LNCaP clone FGC (cell line): ENCODE measurements at places on chromosomes 3 and 15.

- no peak for DNase-seq
Observed at GRCh38 chr3:32288819-32289218, 50.3 kb downstream of the CMTM8 start.

GRCh38 chr15:73688455-73688854, 4.3 kb downstream of the CD276 start:
- no peak for DNase-seq

GRCh38 chr3:6326771-6327170, 534.1 kb upstream of the GRM7 start:
- no peak for DNase-seq

DNA sequence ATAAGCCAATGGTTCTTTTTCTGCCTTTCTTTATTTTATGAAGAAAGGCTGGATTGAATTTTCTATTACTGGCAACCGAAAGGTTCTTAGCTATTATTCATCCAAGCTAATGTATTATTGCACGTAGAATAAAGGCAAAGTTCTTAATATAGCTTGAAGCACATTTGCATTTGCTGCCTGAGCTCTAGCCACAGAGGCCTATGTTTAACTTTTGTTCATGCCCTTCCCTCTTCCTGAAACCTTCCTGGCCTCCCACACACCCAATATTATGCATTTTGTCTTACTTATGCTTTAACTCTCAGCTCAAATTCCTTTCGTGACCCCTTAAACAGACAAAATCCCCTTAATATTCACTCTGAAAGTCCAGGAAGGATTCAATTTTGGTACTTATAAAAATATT, 71.0 kb upstream of the ZNF280D start:
- no peak for DNase-seq

GRCh38 chr3:10272977-10273376, 19.8 kb downstream of the GHRL start:
- no peak for DNase-seq

- DNase-seq, result no peak
Observed at GRCh38 chr15:42058791-42059190, 35.6 kb downstream of the PLA2G4D start.

GRCh38 chr15:78343276-78344060, 3.3 kb downstream of the CRABP1 start:
- no peak for DNase-seq

- no peak for DNase-seq
Observed at GRCh38 chr3:173217127-173217526, 76.1 kb upstream of the SPATA16 start.

DNA sequence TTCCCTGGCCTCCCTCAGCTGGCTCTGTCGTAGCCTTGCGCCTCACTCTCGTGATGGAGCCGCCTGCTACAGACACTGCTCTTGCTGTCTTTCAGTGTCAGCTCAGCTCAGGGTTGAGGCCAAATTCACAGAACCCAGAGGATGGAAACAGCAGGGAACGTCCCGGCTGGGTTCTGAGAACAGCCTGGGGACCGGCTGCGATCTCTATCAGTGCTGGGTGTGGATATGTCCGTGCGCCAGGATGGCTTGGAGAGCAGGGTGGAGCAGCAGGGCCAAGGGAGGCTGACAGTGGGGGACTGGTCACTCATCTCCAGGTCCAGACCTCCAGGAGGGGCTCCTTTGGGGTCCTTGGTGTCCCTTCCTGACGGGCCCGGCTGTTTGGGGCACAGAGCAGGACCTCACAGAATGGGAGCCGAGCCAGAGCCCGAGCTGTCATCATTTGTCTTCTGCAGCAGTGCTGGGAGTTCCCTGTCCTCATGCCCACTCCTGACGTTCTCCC, 18.4 kb downstream of the KLF15 start:
- DNase-seq, result no peak

- no peak for DNase-seq
Observed at GRCh38 chr3:37712918-37713817, 148.5 kb upstream of the CTDSPL start.

- DNase-seq, result no peak
Observed at GRCh38 chr3:156617781-156618180, 56.6 kb upstream of the TIPARP start.

- DNase-seq, result no peak
Observed at GRCh38 chr3:12719541-12719940, 39.5 kb downstream of the TMEM40 start.

GRCh38 chr15:72474466-72474911, 359 bp downstream of the ARIH1 start:
- no peak for DNase-seq

DNA sequence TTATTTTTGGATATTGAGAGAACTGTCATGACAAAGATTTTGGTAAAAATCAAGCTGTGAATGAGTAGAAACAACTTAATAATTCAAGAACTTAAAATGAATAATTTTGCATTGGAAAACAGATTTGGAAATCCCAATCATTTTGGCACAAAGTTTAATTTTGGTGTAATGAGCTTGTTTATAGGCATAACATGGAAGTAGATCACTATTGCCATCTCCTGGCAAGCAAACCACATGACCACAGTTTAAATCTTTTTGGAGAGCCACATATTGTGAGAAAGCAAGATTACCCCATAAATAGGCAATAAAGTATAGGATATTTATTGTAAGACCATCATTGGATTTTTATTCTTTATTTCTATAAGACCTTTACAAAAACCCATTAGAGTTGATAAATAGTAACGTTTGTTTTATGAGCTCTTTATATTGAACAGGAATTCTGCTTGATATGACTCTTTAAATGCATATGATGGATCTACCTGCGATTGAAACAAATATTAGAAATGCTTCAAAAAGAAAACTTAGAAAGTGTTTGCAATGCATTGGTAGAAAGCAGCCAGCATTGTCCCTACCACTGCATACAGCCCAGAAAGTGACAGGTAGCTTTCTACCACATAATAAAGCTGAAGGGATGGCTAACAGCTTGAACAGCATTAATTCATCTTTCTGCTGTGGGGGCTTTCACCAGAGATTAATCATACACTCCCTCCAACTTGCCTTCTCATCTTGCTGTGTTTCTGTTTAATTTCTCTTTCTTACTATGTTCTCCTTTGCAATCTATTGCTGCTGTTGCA, 766.8 kb downstream of the TBL1XR1 start:
- DNase-seq, result peak; percentile 75

DNA sequence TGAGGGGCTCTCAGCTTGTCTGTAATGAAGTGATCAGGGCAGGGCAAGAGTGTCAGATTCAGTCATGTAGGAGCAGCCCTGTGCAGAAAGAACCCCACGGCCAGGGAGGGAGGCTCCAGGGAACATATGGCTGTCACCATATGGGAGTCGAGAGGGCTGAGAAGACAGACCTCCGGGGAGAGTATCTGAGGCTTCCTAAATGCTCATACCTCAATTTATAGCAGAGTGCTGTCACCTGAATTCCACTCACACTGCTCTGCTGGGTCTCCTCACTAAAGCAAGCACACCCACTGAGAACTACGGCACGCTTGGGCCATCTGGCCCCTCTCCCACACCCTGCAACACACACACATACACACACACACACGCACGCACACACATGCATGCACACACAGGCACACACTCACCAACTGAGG, 92.3 kb upstream of the TJP1 start:
- DNase-seq, result no peak

GRCh38 chr3:187210545-187211327, 13.4 kb downstream of the RTP1 start:
- no peak for DNase-seq

- DNase-seq, result no peak
Observed at GRCh38 chr3:41026394-41027177, 172.7 kb upstream of the CTNNB1 start.
